ENCODE measurements at places on chromosomes 2 and 18.

GRCh38 chr2:173132531-173132930 lies 56.9 kb downstream of the MAP3K20 start:
- DNase-seq = no peak

GRCh38 chr2:8534729-8535468 lies 147.0 kb upstream of the ID2 start:
- no peak for DNase-seq

DNA sequence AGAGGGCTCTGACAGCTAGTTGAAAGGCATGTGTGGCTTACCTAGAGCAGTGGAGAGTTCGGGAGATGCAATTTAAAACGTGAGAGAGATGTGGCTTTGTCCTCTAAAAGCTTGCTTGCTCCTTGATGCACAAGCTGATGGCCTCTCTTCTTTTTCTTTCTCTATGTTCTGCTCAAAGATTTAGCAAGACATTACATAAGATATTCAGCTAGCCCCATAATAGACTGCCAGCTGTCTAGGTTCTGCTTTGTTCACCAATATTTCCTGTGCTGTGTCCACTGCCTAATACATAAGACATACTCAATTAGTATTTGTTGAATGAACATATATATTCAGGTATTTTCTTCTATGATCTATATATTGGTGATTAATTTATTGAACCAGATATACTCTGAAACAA lies 31.1 kb downstream of the SPATS2L start:
- no peak for DNase-seq

DNA sequence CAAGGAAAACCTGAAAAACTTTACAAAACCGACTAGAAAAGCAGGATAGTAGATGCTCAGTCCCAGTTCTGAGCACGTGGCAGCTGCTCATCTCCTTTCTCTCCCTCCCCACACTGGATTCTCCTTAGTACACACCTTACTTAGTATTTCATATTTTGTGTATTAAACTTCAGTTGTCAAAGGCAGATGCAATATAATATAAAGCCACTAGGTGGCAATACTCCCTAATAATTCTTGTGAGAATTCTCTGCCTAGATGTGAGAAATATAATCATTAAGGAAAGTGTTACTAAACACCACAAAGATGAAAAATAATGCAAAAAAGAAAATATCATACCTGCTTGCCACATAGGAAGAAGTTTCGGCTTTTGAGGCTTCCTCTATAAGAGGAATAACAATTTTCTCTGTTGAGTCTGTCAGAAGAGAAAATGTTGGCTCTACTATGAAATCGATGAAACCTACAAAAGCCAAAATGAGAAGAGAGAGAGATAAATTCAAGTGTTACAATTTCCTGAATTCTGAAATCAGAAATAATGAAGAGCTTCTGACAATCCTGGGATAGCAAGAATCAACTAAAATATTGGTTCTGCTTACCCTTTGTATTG lies 200.6 kb downstream of the PPP1R1C start:
- DNase-seq = peak; percentile 52

GRCh38 chr18:35478520-35479435 lies 19.0 kb downstream of the INO80C start:
- DNase-seq = peak; percentile 52

DNA sequence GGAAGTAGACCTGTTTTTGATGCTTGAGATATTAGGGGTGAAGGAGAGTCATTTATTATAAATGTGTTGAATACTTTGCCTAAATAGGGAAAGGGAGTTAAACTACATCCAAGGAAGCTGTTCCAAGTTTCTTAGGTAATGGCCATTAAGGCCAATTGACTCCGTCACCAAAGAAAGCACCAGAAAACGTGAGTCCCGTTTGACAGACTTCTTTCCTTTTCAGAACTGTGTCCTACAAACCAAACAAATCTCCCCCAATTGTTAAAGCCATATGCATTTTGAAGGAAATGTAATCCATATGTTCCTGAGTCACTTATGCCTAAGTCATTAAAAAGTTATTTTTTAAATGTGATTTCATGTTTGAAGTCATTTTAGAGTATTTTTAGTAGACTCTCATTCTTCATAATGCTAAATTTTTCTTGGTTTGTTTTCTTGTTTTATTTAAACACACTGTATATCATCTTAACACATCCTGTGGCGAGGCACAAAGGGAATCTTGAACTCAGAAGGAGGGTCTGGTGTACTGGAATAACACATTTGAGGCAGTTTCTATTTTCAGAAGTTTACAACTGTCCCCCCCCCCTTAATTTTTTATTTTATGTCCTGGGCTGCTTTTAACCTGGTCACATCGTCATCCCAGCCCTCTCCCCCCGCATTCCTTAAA lies 133.7 kb downstream of the RHBDD1 start:
- DNase-seq = no peak

- DNase-seq = no peak
Observed at GRCh38 chr18:2400701-2401196, 170.6 kb downstream of the METTL4 start.

DNA sequence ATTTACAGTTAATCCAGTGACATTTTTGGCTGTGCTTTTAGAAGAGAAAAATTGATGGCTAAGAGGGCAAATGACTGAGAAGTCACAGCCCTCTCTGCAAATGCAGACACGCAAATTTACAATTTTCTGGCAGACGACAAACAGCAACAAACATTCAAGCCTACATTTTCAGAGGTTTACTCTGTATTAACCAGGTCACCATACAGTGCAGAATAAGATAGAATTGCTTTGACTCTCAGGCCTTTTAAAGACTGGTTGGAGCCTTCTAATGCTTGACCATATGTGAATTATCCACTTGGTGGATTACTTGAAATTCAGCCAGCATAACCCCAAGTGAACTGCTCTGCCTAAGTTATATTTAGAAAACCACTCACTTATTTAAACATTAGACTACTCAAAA lies 280.9 kb upstream of the STON1 start:
- DNase-seq = no peak

DNA sequence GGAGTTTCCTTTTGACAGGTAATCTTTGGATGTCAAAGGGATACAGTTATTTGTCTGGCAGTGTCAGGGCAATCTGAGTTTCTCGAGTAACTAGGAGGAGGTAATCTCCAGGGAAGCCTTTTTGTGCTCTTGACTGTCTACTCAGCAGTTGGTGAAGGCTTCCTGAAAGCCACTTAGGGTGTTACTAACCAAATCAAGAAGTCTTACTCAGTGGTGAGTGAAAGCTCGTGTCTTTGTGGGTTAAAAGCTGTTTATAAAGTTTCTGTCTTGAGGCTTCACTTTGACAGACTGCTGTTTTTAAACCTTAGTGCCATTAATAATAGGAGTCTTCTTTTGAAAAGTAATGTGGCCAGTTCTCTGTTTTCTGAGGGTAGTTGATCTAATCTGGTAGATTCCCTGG lies 1.7 kb downstream of the THSD7B start:
- no peak for DNase-seq

- peak; percentile 27 for DNase-seq
Observed at GRCh38 chr18:77000527-77000926, 132.1 kb downstream of the MBP start.

DNA sequence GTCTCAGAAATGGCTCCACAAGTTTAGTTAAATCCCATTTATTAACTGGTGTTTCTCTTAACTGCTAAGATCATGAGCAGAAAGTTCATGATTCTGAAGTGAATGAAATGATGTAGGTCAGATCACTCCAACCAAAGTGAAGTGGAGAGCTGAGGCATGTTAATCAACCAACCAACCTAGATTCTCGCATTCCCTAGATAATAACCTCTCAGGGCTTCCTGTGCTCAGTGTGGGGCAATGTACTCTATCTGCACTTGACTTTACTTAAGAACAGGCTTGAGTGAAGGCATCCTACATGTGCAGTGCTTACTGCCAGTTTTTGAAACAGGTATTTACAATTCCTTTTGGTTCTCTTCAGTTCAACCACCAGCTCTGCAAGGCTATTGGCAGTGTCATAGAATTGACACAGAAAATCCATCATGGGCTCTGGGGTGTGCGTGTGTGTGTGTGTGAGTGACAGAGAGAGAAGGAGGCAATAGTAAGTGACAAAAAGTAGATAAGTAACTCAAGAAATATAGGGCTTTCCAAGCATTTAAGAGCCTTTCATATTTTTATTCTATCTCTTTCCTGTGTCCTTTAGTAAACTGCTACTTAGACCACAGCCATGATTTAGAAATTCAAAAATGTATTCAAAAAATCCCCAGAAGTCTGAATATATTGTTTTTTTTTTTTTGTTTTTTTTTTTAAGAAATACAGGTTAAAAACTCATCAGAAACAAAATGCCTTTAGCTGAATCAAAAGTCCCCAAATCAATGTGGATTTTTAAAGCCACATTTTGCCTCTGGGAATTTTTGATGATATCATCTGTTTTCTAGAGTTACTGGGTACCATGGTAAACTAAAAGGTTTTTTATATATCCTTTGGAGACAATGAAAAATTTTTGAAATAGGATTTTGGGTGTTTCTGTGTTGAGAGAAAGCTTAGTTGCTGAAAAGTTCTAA lies 28.6 kb downstream of the DOCK10 start:
- no peak for DNase-seq

DNA sequence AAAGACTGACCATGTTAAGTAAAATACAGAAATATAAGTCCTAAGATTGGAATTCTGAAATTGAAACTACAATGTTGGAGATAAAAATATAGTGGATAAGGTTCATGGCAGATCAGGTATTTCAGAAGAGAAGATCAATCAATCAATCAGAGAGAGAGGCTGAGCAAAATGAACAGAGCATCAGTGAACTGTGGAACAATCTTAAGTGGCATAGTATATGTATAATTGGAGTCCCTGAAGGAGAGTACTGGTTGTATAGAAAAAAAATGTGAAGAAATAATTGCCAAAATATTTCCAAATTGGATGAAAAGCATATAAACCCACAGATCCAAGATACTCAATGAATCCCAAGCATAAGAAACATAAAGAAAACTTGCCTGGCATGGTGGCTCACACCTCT lies 35.0 kb downstream of the ASB18 start:
- DNase-seq = no peak

DNA sequence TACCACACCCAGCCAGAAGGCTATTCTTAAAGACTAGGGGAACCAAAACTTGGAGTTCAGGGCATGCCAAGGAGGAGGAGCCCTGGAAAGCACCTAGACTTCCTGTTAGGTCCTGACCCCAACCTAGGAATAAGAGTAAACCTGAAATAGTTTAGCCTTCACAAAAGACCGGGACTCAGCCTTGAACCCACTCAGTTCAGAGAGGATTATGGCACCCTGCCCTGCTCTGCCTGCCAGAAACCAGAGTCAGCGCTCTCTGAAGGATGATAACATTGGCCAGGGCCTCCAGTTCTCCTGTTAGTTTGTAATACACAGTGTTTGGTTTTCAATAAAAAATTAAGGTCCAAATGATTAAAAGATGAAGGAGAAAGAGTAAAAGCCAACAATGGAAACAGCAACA lies 96.4 kb downstream of the LDLRAD4 start:
- no peak for DNase-seq

DNA sequence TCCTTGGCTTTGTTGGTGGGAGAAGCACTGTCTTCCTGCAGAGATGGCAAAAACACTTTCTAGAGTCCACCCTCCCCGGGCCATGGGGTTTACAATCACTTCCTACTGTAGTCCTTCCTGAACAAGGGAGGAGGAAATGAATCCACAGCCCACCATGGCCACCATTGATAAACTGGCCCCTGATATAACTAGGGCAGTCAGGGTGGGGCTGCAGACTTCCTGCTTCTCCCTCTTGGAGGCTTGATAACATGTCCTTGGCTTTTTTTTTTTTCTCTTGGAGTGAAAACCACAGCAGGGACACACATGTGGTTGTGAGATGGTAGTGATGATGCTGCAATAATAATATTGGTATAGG lies 437.8 kb downstream of the ZNF521 start:
- DNase-seq = no peak

Data from COR-L47 (cell line).